Left forelimb (tissue), 1 donor: ENCODE measurements at places on chromosomes 11 and 22.

DNA sequence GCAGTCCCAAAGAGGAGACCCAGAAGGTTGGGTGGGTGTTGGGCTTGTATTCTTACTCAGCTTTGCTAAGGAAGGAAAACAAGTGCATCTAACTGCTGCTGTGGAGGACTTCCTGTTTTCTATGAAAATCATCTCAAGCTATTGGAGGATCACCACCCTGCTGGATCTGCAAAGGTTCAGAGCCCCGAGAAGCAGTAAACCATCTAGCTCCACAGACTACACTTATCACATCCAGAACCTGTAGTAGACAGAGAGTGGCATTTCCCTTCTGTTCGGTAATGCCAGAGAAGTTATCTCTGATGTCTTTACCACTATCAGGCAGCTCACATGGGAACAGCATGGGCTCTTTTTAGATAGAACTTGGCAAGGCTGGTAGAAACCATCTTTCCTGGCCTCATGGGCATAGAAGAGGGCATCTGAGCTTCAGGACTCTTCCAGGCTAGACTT is 21.7 kb downstream of the KCNJ1 start:
- DNase-seq: no peak

DNA sequence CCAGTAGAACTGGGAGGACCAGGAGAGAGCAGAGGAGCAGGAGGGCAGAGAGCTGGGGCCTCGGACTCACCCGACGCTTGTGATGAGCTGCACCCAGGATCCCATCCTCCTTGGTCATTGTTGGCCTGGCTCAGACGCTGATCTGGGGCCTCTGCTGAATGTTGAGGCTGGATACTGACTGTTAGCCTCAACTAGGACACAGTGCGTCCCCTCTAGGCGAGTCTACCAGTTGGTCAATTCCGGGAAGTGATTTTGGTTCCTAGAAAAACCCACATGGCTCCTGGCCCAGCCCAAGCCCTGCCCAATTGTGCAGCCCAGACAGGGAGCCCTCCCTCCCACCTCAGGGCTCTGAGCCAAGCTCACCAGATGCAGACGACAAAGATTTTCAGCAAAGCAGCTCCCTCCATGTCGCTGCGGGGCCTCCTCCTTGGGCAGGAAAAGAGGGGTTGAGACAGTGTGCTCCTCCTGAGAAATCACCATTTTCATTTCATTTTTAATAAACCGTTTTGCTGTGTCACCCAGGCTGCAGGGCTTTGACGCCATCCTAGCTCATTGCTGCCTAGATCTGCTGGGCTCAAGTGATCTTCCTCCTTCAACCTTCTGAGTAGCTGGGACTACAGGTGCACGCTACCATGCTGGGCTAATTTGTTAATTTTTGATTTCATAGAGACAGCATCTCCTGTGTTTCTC is at the start of gene APOL4:
Gene APOL4, minus strand, starts transcription at position 180 of the 690 bp plus-strand sequence. Its CDS starts 75 bp downstream, at position 105.
- DNase-seq: peak; percentile 89

GRCh38 chr11:59706518-59707285 is 6.9 kb downstream of the OR10V1 start:
- DNase-seq: no peak

GRCh38 chr11:62171261-62171723 is 18.7 kb upstream of the SCGB1D1 start:
- DNase-seq: no peak

DNA sequence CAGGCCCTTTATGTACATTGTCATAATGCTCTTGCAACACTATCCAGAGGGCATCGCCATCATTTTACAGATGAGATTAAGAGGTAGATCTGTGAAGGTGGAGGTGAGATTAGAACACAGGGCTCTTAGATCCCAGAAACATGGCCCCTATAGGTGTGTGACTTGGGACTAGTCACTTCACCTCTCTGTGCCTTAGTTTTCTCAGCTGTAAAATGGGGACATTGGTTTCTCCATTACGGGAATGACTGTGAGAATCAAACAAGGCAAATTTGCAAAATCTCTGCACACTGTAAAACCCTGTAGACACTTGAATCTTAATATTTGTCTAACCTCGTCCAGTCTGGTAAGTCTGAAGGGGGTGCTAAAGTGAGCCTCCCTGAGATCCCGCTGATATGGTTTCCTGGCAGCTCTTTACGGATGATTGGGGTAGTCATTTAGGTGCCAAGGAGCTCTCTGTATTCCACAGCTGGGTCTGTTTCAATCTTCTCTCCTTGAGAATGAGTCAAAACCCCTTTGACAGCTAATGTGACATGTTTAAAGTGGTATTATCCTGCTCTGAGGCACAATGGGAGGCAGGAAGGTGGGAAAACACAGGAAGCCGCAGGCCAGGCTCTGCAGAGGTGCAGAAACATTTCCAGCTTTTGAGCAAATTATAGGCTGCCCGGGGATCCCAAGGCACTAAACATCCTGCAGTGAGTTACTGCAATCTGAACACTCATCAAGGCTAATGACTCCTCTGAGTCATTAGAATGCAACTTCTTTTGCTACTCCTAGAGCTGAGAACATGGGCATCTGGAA is 140.8 kb downstream of the CCDC81 start:
- no peak for DNase-seq

DNA sequence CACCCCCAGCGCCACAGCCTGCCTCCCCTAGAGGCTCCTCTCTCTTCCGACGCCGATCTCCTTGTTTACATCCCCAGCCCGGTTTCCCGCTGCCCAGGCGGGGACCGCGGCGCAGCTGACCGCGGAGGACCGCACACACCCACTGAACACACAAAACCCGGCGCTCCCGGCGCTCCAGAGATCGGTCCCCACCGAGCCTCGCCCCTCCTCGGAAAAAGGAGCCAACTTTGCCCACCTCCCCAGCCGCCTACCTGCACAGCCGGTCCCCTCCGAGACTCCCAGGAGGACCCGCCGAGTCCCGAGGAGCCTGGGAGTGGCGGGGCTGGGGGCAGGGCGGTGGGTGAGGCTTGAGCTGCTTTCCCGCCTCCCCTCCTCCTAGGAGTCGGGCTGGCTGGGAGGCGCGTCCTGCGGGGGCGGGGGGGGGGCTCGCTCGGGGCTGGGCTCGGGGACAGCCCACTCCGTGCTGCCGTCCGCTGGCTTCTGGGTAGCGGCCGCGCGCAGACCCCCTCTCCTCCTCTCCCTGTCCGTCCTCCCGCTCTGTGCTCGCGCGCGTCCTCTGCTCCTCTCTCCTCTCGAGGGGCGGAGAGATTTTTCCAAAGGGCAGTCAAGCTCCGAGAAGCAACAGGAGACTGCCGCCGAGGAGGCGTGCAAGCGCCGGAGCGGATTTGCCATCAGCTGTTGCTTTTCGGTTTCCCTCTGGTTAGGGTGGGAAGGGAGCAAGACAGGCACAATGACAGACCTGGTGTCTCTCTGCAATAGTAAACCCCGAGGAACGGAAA is at the start of gene FXYD6:
Gene FXYD6, minus strand, starts transcription at position 318 of the 779 bp plus-strand sequence. CDS start 33,882 bp downstream, outside the sequence.
- peak; percentile 91 for DNase-seq

- peak; percentile 99 for DNase-seq
These were observed at the start of gene EEF1G for GRCh38 chr11:62573592-62574362. Gene EEF1G (minus strand): TSS chr11:62573891. CDS start chr11:62573842, 49 bp downstream.

DNA sequence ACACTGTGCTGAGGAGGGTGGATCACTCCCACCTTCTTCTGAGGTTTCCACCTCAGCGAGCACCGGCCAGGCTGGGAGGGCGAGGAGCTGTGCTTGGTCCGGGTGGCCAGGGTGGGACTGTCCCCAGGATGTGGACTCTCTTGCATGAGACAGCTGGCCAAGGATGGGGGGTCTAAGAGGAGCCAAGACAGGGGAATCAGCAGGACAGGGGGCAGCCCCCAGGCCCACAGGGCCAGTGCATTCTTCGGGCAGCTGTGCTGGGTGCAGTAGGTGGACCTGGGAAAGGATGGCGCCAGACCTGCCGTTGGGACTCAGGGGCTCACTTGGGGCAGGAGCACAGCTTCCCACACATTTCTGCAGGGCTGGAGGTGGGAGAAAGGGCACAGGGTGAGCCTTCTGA is 9.5 kb downstream of the APOBEC3A start:
- DNase-seq: no peak

DNA sequence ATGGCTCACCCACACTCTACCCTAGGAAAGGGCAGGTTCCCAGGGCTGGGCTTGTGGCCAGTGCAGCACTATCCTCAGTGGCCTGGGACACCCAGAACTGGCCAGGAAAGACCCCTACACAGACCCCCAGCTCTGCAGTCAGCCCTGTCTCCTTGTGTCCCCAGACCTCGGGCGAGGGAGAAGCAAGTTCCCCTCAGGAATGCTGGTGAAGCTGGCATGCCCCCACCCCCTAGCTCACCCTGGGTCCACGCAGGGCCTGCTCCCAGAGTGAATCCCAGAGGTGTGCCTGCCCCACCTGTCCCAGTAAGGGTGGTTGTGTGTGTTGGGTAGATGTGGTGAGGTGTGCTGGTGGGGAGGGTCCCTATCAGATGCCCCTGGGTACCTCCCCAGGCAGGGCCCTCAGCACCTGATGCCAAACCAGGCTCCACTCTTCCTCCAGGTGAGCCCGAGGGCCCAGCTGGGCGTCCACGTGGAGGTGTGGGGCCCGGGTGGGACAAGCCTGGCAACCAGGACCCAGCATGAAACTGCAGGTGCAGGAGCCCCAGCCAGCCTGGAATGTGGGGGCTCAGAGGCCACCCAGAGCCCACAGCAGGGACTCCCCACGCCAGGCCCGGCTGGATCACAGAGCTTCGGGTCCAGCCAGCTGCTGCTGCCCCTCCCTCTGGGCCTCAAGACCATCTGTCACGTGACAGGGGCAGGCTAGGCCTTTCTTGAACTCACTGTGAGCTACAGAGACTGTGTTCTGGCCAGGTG is 48.4 kb upstream of the KCNQ1OT1 start:
- no peak for DNase-seq
